ENCODE measurements at places on chromosomes 11 and 22.
A peak's percentile ranks its signal among the peaks of the same experiment; 100 is the strongest.

GRCh38 chr11:44952500-44953260, 2.0 kb upstream of the TP53I11 start:
- no peak for DNase-seq

DNA sequence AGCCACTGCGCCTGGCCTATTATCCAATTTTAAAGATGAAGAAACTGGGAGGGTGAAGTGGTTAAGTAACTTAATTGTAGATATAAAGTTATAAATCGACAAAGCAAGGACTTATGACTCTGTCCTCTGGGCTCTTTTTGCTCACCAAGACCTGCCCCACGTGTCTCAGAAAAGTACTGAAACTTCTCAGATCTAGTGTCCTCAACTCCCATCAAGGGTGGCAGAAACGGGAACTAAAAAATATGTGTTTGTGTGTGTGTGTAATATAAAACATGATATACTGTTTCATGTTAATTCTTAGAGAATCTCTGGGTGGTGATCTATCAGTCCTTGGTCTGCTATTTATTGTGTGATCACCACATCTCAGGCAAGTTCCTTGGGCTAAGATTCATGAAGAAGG, 104.9 kb downstream of the GAB2 start:
- no peak for DNase-seq

DNA sequence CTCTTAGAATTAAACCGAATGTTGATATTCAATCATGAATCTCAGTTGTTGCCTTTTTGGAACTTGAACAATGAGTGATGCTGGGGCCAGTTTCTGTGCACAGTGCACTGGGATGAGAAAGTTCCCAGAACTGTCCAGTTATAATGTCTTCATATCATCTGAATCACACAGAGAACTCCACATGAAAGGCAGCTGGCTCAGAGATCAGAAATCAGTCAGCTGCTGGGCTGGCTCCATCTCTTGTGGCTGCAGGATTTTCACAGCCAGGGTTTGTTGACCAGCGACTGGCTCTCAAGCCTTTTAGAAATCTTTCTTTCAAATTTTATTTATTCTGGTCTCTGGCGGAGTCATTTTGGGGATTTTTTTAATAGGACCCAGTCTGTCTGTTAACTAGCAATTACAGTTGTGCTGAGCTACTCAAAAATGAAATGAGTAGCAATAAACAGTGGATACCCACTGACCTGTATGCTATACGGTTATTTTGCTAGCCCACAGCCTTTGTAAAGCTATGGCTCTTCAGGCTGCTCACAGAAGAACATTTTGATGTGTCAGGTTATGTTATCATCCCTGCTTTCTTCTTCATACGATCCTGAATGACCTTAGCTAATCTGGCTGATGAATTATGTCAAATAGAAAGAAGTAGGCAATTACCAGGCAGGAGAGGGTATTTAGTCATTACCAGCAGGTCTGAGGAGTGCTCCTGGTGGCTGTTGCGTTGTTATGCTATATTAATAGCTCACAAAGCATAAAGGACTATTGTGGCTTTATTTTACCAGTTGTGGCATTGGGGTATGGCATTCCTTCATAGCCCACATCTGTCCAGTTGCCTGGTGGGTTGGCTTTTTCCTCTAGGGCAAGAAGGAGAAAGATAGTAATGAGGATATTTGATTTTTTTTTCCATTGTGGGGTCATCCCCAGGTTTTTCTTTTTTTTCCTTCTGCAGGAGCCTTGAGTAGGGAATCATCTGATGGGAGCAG, 3.6 kb downstream of the FAT3 start:
- no peak for DNase-seq

- DNase-seq, result no peak
These were observed 16.8 kb downstream of the KCNJ11 start for GRCh38 chr11:17371614-17372013.

GRCh38 chr11:86676010-86676409, 3.6 kb upstream of the ME3 start:
- DNase-seq, result no peak

GRCh38 chr11:8019314-8020243, 32.4 kb downstream of the EIF3F start:
- peak; percentile 28 for DNase-seq

DNA sequence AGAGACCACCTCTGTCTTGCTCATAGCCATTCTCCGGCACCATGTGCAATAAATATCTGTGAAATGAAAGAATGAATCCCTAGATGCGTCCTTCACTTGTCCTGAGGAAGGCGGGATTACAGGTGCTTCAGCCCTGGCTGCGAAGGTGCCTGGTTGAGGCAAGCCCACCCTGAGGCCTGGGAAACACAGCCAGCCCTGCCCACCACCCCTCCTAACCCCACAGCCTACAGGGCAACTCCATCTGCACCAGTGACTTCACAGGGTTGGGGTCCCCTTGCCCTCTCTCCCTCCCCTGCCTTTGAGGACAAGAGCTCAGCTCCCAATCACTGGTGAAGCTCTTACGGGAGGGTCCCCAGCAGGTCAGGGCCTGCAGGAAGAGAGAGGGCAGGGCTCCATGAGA, 17.5 kb upstream of the SCGB1A1 start:
- DNase-seq, result no peak

DNA sequence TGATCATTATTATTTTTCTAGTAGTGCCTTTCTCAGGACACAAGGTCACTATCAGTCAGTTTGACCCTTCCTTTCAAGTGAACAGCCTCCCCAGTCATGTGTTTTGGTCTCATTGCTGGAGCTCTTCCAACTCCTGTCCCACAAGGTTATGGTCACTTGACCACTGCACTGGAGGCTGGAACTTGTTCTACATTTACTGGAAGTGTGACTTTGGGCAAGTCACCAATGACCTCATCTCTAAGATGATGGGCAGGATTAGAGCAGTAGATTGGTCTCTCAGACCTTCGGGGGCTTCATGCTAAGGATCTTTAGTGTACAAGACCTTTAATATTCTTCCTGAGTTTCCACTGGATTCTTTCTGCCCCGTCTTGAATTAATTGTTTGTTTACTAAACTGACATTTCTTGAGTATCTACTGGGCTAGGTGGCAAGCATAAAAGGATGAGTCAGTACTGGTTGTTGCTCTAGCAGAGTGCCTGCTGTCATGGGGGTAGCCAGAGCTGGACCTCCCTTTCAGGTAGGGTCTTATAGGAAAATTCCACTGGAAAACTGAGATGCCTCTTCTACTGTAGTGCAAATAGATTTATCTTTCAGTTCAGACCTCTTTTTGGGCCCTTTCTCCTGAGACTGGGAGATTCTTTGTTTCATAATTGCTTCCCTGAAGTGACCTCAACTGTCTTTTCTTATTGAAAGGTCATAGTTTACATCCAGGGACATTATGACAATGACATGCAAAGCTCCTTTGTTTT, 106.8 kb downstream of the GRAMD1B start:
- no peak for DNase-seq

- DNase-seq, result no peak
These were observed 44.0 kb downstream of the PISD start for GRCh38 chr22:31618057-31618456.

GRCh38 chr11:62556108-62556874, 9.7 kb upstream of the AHNAK start:
- DNase-seq, result peak; percentile 67

GRCh38 chr11:28542561-28542960, 434.4 kb downstream of the METTL15 start:
- DNase-seq, result no peak

DNA sequence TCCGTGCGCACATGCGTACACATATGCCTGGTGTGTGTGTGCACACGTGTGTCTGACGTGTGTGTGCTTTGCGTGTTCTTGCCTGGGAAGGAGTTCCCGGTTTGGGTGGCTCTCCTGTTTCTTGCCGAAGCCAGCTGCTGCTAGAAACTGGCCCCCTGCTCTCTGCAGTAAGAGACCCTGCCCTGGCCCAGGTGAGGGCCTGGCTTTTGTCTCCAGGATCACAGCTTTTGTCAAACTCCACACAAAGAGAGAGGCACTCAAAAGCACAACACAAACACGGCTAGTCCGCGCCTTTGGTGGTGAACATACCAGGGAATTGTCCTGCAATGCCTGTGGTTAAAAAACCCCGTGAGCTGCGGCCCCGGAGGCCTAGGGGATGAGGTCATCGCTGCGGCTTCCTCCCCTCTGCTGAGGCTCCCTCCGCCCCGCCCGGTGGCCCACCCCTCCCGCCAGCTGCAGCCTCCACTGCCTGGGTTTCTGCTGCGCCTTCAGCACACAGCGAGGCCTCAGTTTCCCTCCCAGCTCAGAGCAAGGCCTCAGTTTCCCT, 88.9 kb downstream of the KCNQ1 start:
- DNase-seq, result no peak

- DNase-seq, result peak; percentile 49
These were observed at the start of gene PITPNM1 for GRCh38 chr11:67504950-67505581. TSS of gene PITPNM1 (minus strand) at chr11:67505363. CDS start at chr11:67504180, 1,183 bp downstream.

- DNase-seq, result no peak
These were observed 1.8 kb upstream of the RASD2 start for GRCh38 chr22:35538801-35539321.

GRCh38 chr11:71323876-71324526, 71.6 kb upstream of the SHANK2 start:
- DNase-seq, result no peak

- peak; percentile 86 for DNase-seq
These were observed at the start of the genes AAMDC and RSF1 for GRCh38 chr11:77820565-77821348. TSS of gene AAMDC (plus strand) at chr11:77821144. CDS start at chr11:77842497, 21,353 bp downstream. TSS of gene RSF1 (minus strand) at chr11:77820722. CDS start at chr11:77820714, 8 bp downstream.

- no peak for DNase-seq
These were observed 1.8 kb downstream of the SYTL2 start for GRCh38 chr11:85809191-85809590.

DNA sequence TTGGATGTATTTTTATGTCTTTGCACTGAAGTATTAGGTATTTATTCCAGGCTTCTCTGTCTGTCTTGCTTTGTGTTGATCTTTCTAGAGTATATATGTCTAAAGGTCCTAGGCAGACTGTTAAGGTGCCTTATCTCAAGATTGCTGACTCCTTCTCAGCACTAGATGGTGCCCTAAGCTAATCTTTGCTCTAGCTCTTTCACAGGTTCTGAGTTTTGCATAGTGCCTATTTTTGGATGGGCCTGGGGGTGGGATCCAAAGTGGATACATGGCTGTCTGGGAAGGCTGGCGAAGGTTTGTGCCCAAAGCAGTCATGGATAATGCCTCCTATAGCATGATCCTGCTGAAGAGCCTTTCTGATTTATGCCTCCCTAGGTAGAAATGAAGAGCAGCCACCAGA, 154.9 kb downstream of the TRPC6 start:
- no peak for DNase-seq

GRCh38 chr11:19577976-19578619, 134.5 kb upstream of the NAV2 start:
- DNase-seq, result no peak

- no peak for DNase-seq
These were observed 27.9 kb downstream of the FAM83F start for GRCh38 chr22:40022536-40023240.

DNA sequence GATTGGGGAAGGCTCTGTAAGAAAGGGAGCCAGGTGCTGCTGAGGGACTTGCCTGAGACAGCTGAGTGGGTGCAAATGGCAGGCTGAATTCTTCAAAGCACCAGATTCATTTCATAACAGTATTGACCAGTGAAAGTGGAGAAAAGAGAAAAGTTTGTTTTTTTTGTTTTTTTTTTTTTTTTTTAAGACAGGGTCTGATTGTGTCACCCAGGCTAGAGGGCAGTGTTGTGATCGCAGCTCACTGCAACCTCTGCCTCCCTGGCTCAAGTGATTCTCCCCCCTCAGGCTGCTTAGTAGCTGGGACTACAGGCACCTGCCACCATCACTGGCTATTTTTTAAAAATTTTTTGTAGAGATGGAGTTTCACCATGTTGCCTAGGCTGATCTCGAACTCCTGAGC, 494.0 kb downstream of the MIAT start:
- DNase-seq, result no peak

GRCh38 chr11:78727816-78728215, 153.2 kb upstream of the NARS2 start:
- no peak for DNase-seq

DNA sequence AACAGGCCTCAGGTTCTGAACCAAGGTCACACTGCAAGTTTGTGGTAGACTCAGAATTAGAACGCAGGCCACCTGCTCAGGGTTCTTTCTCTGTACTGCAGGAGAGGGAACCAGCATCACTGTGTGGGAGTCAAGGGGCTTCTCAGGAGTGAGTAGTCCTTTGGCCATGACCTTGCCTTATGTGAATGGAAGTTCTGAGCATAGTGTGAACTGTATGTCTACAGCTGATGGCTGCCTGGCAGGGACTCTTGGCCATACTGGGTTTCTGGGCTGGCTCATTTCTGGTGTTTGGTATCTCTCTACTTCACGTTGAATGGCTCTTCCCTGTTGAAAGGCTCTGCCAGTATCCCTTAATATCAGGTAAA, 40.1 kb upstream of the TUB start:
- no peak for DNase-seq

DNA sequence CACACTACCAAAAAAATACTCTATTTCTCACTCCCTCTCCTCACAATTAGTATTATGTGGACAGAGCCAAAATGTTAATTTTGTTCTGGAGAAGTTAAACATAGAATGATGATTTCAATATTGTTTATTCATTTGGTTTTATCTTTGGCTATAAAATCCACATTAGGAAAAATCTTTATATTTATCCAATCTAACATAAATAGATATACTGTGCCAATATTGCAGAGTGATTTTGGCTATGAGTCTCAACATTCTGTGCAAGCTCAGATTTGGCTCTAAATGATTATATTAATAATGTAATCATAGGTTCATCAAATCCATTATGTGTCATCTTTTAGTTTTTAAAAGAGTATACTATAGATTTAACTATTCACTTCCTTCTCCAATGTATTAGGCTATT, 667.5 kb upstream of the CHORDC1 start:
- no peak for DNase-seq

- no peak for DNase-seq
These were observed 865.1 kb upstream of the CNTN5 start for GRCh38 chr11:98155696-98156095.

GRCh38 chr22:40746428-40747220, 67.3 kb downstream of the MCHR1 start:
- no peak for DNase-seq

GRCh38 chr11:10601837-10602236, 33.4 kb upstream of the LYVE1 start:
- DNase-seq, result no peak

- no peak for DNase-seq
These were observed 113.0 kb upstream of the CLMP start for GRCh38 chr11:123308077-123308476.

GRCh38 chr11:61370349-61371005, 8.3 kb downstream of the TMEM138 start:
- no peak for DNase-seq

DNA sequence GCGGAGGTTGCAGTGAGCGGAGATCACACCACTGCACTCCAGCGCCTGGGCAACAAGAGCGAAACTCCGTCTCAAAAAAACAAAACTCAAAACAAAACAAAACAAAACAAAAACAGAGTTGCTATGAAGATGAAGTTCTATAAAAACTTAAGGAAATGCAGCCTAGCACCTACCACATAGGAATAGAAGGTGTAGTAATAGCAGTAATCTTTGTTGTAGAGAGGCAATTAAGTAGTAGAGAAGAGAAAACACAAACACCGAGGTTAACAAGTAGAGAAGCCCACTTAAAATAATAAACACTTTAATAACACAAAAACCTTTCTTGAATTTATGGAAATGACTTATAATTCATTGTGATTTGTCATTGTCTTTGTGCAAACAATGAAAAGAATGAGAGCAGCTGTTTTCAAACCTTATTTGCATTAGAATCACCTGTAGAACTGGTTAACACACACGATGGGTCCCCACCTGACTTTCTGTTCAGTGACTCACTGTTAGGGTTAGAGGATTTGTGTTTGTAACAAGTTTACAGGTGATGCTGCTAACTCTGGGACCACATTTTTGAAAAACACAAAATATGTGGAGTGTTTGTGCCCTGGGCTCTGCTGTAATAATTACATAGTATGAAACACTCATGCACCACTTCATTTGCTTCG, 43.1 kb downstream of the TYR start:
- no peak for DNase-seq

GRCh38 chr11:31806186-31806927, 4.8 kb downstream of the PAX6 start:
- DNase-seq, result no peak
